ENCODE measurements at places on chromosomes 3 and 15. TPM values are rescaled to one million over a fixed set of nuclear protein-coding genes. Genes with fewer than 3 reads are reported as not detected.

GRCh38 chr15:39321977-39322376 is 258.9 kb upstream of the THBS1 start:
- no peaks in the 10 kb centered on the region for H3K36me3 ChIP-seq
- no peak for DNase-seq
- no peak overlapping the region for H3K4me3 ChIP-seq
- peaks cover 10% of the 10 kb centered on the region for H3K27me3 ChIP-seq
- no peak overlapping the region for H3K27ac ChIP-seq
- no peaks in the 10 kb centered on the region for H3K4me1 ChIP-seq

- no peaks in the 10 kb centered on the region for H3K4me1 ChIP-seq
- no peak for DNase-seq
- peaks cover 7% of the 10 kb centered on the region for H3K27me3 ChIP-seq
- no peak overlapping the region for H3K4me3 ChIP-seq
- H3K27ac ChIP-seq = no peak overlapping the region
Observed at GRCh38 chr15:29749365-29750086, 72.7 kb downstream of the TJP1 start.

The CHP1 gene
- total RNA-seq = 62.8 TPM

The RSL24D1 gene
- 79.6 TPM for total RNA-seq

DNA sequence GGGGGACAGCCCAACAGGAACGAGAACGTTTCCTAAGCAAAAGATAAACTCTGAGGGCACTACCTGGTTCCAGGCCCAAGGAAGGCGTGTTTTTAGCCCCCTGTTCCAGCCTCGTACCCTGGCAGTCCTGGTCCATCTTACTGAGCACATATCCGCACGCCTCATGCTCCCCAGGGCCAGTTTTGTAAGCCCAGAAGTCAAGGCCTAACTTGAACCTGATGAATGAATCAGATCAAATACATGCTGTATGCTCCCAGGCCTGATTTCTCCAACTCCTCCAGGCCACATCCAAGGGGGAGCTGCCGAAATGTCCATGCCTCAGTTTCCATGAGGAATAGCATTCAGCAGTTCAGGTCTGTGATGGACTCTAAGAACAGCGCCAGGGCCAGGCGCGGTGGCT is 14.3 kb upstream of the DOCK3 start:
- DNase-seq = no peak
- no peak overlapping the region for H3K4me3 ChIP-seq
- H3K4me1 ChIP-seq = peaks cover 8% of the 10 kb centered on the region
- H3K27ac ChIP-seq = no peak overlapping the region

GRCh38 chr3:29026959-29027358 is 253.9 kb upstream of the RBMS3 start:
- H3K27me3 ChIP-seq = no peaks in the 10 kb centered on the region
- no peaks in the 10 kb centered on the region for H3K4me1 ChIP-seq
- no peak overlapping the region for H3K27ac ChIP-seq

DNA sequence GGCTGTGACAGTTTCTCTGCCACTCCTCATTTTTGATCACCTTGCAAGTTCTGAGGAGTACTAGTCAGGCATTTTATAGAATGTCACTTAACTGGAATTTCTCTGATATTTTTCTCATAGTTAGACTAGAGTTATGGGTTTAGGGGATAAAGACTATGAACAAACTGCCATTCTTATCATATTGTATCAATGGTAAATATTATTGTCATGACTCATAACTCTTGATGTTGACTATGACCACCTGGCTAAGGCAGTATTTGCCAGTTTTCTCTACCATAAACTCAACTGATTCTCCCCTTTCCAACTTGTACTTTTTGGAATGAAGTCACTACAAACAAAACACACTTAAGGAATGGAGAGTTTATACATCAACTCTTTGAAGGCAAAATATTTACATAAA is 22.7 kb upstream of the OR5K1 start:
- no peaks in the 10 kb centered on the region for H3K4me1 ChIP-seq
- no peaks in the 10 kb centered on the region for H3K36me3 ChIP-seq
- H3K27ac ChIP-seq = no peak overlapping the region
- peaks cover 30% of the 10 kb centered on the region for H3K27me3 ChIP-seq

GRCh38 chr3:47452453-47453215 is 23.1 kb downstream of the SCAP start:
- no peak overlapping the region for H3K27ac ChIP-seq
- H3K4me3 ChIP-seq = no peak overlapping the region
- H3K36me3 ChIP-seq = peaks cover 15% of the 10 kb centered on the region
- DNase-seq = no peak

DNA sequence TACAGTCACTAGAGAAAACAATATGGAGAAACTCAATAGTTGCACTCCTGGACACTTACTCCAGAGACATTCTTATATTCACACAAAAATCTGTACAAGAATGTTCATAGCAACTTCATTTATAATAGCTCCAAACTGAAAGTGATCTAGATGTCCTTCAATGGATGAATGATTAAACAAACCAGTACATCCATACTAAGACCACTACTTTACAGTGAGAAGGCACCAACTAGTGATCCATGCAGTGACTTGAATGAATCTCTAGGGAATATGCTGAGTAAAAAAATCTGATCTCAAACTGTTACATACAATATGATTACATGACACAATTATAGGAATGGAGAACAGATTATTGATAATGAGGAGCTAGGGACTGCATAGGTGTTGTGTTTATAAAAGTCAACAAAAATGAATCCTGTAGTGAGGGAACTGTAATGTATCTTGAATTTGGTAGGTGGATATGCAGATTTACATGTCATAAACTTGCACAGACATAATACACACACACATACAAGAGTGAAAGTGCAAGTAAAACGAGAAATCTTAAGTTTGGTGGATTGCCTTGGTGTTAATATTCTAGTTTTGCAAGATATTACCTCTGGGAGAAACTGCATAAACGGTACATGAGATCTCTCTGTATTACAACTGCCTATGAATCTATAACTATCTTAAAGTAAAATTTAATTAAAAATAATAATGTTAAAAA is 85.7 kb downstream of the SPATA16 start:
- no peaks in the 10 kb centered on the region for H3K27me3 ChIP-seq
- no peak for DNase-seq
- H3K4me3 ChIP-seq = no peak overlapping the region
- H3K27ac ChIP-seq = no peak overlapping the region
- no peaks in the 10 kb centered on the region for H3K36me3 ChIP-seq

The PATL2 gene
- 27.4 TPM for total RNA-seq

DNA sequence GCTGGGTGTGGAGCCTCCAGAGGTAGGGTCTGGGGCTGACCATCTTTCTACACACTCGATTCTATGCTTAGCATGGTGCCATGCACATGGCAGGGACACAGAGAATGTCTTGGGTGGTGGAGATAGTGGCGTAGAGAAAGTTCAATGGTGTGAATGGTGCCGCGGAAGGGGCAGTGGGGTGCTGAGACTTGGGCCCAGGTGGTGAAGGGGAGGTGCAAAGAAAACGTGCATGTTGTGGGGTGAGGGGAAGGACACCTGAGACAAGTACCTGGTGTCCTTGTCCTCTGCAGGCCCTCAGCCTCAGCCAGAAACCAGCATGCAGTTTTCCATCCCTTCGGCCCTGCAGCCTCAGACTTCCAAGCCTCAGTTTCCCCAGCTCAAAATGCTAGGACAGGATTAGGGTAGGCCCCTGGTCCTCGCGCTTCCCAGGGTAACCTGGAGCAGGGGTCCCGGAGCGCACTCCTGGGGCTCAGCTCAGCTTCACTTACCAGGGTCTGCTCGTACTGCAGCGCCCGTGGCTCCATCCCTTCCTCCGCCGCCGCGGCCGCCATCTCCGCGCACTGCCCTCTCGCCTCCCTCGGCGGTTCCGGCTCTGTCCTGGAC is 375 bp downstream of the CLCN2 start:
- peaks cover 24% of the 10 kb centered on the region for H3K4me1 ChIP-seq
- no peak for DNase-seq
- H3K4me3 ChIP-seq = peak overlapping the region; percentile 78
- no peaks in the 10 kb centered on the region for H3K27me3 ChIP-seq

- no peaks in the 10 kb centered on the region for H3K27me3 ChIP-seq
- DNase-seq = no peak
- no peaks in the 10 kb centered on the region for H3K4me1 ChIP-seq
- no peaks in the 10 kb centered on the region for H3K36me3 ChIP-seq
Observed at GRCh38 chr3:111763968-111764367, 95.1 kb upstream of the PHLDB2 start.
